ENCODE measurements at places on chromosomes 4 and X.

GRCh38 chr4:87365348-87365747 lies 25.6 kb downstream of the HSD17B11 start:
- DNase-seq: no peak

DNA sequence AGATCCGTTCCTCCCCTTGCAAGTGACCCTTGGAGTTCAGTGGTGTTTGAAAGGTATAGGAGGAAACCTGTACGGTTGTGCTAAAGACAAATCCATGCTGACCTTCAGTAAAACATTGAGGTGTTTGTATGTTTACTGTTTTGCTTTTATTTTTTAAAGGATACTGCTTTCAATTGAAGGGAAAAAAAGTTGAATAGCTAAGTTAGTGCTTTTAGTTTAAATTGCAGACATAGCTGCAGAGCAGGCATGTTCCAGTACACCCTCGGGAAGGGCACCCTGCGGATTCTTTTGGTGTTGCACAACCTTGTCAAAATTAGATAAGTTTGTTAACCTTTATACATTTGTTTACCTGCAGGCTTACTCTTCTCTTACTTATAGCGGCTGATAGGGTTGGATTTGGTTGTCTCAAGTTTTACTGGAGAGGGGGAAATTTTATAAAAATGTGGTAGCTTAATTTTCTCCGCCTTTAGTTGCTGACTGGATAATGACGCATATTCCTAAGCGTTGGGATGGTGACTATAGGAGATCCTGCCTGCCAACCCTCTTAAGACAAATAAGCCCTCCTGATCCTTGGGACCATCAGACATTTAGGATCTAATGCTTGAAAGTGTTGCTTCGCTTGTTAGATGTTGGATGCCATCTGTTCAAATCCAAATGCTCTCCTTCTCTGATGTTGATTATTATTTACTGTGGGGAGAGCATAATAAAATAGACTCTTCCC lies 2.0 kb downstream of the RAPGEF2 start:
- no peak for DNase-seq

DNA sequence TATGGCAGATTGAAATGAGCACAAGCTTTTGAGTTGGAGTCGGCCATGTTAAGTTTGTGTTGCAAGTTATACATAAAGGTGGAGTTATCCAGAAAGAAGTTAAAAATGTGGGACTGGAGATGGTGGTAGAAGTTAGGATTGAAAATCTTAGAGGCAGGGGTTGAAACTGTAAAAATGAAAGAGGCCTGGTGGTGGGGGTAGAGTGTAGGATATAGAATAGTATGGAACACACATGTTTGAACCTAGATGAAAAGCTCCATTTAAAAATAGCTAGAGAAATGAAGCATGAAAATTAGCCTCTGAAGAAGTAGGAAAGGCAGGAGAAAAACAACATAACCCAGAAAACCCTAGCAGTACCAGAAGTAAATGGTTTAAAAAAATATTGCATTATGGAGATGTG lies 131.8 kb upstream of the ENPEP start:
- DNase-seq: no peak

DNA sequence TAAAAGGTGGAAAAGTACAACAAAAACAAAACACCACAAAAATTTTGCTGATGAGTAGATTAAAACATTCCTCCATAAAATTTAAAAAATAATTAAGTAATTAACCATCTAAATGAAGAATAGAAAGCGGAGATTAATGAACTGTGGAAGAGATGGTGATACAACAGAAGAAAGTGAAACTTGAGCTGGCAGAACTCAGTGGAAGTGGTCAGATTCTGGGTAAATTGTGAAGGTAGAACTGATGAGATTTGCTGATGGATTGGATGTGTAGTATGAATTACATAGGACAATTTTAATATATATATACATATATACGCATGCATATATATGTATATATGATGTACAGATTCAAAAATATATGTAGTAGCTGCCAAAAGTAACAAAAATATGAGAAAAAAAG lies 73.9 kb downstream of the AMOT start:
- no peak for DNase-seq

GRCh38 chrX:105650986-105651385 lies 171.4 kb upstream of the NRK start:
- DNase-seq: no peak

DNA sequence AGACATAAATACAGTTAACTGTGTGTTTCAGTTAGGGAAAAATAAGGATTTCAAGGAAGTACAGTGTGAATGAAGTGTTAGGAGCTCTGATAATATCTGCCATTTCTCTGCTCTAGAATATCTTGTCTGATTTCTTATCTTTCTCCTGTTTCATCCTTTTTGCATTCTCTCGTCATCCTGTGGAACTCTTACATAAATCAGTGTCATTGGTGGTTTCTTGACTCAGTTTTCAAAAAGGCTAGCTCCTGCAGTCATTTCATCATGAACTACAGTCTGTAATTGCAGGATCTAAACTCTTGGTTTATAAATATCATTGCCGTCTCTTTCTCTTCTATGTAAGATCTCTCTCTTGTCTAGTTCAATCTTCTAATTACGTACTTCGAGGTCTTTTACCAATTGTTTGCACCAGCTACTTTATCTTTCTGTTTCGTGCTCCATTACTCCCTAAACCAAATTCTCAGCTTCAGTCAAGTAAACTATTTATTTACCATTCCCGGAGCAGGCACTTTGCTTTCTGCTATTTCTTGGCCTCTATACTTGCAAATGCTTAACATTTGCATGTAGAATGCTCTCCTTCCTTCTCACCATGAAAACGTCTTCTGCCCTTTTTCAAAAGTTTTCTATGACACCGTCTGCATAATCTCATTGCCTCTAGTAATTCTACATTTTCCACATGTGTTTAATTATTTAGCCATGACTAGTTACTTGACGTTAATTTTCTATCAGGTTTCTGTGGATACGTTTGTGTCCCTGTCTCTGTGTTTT lies 294.0 kb downstream of the TENM3 start:
- no peak for DNase-seq

GRCh38 chrX:94288972-94289371 lies 615.0 kb downstream of the FAM133A start:
- no peak for DNase-seq

- DNase-seq: no peak
Measured at GRCh38 chr4:67894659-67895058, 10.9 kb upstream of the TMPRSS11D start.
